ENCODE measurements at places on chromosomes 3 and 15.

DNA sequence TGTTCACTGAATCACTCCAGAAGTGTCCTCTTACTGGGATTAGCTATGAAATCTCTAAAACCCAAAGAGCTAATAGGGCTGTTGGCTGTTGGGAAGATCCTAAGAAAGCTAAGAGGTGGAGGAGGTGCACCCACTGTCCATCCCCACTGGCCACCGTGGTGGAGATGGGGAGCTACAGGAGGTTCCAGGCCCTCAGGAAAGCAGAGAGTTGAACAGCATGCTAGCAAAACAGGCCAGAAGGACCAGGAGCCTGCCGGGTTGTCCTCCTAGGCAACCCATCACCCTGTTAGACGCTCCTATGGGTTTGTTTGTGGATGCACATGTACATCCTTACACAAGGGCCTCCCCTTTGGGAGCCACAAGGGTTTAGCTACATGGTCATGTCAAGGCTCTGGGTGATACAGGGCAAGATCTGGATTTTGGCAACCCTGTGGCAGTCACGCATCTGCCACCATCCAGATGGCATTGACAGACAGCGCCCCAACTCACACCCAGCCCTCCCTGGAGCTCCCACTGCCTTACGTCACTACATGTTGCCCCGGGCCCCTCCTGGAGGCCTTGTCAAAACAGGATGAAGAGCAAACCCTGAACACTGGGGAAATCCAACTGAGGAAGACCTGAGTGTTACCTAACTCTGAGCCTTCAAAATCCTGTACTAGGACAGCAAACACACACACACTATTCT lies 208.1 kb downstream of the SLCO3A1 start:
- DNase-seq: no peak

- no peak for DNase-seq
Observed at GRCh38 chr15:74782259-74783071, 585 bp downstream of the CSK start.

DNA sequence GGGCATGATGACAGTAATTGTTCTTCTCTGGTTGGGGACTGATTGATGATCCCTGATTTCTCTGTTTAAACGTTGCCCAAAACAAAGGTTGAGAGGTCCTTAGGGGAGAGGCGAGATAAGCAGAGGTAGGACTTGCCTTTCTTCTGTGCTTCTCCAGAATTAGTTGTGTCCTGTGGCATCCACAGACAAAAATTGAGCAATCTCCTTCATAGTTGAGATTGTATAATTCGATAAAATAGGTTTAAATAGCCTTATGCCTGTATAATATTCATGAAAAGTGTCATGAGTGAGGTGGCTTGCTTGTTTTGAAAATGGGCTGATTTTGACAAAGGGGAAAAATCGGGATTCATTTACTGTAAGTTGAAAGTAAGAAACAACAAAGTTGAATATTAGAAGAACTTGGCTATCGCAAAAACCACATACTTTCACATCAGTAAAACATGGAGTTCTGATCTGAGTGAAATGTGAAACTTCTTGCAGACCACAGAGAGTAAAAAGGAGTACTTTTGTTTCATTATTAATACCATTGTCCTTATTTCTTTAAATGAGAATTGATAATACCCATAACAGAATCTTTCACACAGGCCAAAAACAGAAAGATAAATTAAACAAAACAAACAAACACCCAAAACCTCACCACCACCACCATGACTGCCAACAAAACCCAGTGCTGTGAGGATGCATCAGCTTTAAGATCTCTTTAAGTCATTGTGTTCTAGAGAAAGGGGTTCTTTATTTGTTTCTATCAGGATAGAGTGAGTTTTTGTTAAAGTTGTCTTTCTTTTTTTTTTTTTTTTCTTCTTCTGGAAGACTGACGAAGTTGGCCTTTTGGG lies 155.7 kb downstream of the LPP start:
- DNase-seq: no peak

DNA sequence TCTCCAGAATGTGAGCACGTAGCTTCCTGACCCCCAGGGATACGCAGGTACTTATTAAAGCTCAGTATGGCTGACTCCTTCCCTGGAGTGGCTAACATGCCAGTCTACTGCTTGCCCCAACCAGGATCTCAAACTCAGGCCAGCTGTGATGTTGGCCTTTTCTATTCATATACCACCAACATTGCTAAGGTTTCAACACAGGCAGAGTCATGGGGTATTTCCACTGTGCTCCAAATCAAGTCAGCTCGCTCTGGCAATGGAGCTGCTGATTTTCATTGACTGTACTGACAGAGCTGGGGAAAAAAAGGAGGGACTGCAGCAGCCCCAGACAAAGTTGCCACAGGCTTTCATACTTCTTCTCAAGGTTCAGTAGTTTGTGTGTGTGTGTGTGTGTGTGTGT lies 87.0 kb downstream of the CFAP20DC start:
- no peak for DNase-seq

Data from stimulated activated CD8-positive, alpha-beta memory T cell treated with anti-CD3 and anti-CD28 coated beads, Interleukin-12 subunit alpha, Interleukin-12 subunit beta, amount 100 ng/mL, for 1 hour (primary cell).